ENCODE measurements at places on chromosomes 11 and 22.

DNA sequence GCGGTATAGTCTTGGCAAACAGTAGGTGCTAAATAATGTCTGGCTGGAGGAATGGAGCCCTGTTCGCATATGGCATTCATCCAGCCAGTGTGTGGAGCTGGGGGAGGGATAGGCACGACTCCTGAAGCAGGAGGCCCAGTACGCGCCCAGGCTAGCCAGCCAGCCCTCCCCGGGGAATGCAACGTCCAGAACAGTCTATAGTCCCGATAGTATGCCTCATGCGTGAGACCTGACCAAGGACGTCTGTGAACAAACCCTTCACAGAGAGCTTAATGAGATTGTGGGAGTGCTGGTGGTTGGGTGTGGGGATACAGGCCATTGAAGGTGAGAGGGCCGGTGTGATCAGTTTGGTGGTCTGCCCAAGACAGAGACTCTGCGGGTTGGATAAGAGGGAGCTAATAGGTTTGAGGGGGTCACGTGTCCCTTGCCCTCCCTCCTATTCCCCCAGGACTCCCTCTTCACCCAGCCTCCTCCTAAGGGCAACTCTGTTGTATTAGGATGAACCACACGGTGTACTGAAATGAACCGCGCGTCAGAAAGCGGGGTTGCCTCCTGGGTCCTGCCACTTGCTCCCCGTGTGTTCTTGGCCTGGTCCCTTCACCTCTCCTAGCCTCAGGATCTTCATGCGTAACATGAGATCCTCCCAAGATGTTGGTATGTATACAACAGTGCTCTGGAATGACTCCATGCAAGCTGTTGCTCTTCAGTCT, 987 bp upstream of the GRIK4 start:
- DNase-seq: no peak

DNA sequence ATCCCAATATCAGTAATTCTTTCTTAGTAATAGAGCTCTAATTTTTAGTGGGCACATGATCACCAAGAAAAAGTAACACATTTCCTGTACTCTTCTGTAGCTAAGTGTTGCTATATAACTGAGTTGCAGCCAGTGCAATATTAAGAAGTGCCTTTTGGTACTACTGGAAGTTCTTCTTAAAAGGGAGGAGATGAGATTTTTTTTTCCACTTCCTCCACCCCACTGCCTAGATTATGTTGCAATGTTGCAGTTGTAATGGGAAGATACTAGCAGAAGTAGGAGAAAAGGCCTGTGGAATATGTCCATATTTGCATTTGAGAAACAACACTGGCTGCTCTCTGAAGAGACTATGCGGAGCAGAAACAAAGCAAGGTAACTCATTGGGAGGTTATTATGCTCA, 280.6 kb upstream of the ANO5 start:
- no peak for DNase-seq

- DNase-seq: no peak
Measured at GRCh38 chr11:57162179-57162898, 19.4 kb upstream of the LRRC55 start.

DNA sequence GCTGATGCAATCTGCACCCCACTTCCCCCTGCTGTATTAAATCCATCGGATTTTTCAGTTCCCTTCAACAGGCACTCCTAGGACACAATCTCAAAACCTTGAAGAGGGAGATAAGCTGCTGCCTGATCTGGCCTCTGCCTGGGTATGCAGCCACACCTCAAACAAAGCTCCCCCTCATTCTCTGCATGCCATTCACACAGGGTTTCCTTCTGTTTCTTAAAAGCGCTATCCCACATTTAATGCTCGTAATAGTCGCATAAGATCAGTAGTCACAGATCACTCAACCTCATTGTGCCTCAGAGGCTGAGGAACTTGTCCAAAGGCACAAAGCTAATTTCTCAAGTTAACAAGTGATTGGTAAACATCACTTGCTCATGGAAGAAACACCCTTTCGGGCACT, 34.0 kb downstream of the UQCR10 start:
- DNase-seq: no peak

GRCh38 chr11:356610-357009, 12.7 kb upstream of the B4GALNT4 start:
- no peak for DNase-seq

GRCh38 chr11:2869134-2869526, 16.4 kb downstream of the CDKN1C start:
- DNase-seq: no peak

GRCh38 chr11:59812220-59812619, 1.6 kb upstream of the MRPL16 start:
- no peak for DNase-seq
